ENCODE measurements at places on chromosomes 12 and 14. TPM values are rescaled to one million over a fixed set of nuclear protein-coding genes. Genes with fewer than 3 reads are reported as not detected.

DNA sequence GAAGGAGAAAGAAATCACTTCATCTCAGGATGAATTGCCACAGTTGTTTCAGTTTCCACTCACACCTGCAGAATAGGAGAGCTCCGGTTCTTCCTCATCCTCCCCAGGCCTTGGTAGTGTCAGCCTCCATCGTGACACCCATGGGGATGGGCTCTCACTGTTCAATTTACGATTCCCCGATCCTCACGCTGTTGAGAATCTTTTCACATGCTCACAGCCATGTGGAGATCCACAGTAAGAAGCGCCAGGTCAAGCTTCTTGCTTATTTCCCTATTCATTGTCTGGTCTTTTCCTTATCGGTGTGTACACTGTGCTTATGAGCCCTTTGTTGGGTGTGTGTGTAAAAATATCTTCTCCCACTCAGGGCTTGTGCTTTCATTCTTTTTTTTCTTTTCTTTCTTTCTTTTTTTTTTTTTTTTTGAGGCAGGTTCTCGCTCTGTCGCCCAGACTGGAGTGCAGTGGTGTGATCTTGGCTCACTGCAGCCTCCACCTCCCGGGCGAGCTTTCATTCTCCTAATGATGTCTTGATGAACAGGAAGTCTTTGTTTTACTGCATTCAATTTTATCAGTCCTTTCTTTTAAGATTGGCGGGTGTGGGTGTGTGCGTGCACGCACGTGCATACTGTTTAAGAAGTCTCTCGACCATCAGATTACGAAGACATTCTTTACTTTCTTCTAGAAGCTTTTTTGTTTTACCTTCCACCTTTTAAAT is 21.5 kb downstream of the RIN3 start:
- DNase-seq: no peak

DNA sequence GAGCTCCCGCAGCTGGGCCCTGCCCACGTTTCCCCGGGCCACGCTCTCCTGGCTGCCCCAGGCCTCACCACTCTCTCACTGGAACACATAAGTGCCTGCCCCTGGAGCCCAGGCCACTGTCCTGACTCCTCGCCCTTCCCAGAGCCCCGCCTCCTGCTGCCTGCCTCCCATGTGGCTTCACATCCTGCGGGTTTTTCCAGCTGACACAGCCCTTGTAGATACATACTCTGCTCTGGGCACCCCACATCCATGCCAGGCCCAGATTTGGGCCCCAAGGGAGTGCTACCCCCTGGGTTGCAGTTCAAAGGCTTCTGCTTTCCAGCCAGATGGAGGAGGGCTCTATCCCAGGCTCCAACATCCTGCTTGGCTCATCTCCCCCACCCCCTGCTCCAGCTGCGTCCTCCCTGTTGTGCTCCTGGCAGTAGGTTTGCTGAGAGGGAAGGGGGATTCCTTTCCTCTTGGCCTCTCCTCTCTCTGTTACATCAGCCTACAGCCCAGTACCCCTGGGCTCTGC is 60.1 kb downstream of the TSPAN9 start:
- no peak for DNase-seq

Gene NEUROD4
- total RNA-seq: not detected

Gene SUOX
- 20.4 TPM for total RNA-seq

Gene CD69
- not detected for total RNA-seq

Gene BMP4
- total RNA-seq: 62.4 TPM
